ENCODE measurements at places on chromosomes 16 and 17.

GRCh38 chr16:15652293-15653001 lies 2.4 kb downstream of the NDE1 start:
- DNase-seq: no peak

DNA sequence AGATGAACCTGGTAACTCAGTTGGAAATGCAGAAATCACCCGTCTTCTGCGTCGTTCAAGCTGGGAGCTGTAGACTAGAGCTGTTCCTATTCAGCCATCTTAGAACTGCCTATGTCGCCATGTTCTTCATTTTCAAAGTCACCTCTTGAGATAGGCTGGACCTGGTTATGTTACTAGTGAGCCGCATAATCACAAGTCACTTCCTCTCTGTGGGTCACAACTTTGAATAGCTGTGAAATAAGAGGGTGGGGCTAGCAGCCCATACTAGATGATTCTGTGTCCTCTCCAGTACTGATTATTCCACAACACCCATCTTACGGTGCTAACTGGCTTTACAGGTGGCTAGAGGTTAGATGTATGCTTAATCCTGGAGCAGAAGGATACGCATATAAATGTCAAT lies 74.2 kb downstream of the VPS53 start:
- no peak for DNase-seq

GRCh38 chr17:61686113-61686512 lies 95.1 kb upstream of the NACA2 start:
- DNase-seq: no peak

GRCh38 chr17:3558603-3559269 lies 1.1 kb upstream of the TRPV3 start:
- no peak for DNase-seq

DNA sequence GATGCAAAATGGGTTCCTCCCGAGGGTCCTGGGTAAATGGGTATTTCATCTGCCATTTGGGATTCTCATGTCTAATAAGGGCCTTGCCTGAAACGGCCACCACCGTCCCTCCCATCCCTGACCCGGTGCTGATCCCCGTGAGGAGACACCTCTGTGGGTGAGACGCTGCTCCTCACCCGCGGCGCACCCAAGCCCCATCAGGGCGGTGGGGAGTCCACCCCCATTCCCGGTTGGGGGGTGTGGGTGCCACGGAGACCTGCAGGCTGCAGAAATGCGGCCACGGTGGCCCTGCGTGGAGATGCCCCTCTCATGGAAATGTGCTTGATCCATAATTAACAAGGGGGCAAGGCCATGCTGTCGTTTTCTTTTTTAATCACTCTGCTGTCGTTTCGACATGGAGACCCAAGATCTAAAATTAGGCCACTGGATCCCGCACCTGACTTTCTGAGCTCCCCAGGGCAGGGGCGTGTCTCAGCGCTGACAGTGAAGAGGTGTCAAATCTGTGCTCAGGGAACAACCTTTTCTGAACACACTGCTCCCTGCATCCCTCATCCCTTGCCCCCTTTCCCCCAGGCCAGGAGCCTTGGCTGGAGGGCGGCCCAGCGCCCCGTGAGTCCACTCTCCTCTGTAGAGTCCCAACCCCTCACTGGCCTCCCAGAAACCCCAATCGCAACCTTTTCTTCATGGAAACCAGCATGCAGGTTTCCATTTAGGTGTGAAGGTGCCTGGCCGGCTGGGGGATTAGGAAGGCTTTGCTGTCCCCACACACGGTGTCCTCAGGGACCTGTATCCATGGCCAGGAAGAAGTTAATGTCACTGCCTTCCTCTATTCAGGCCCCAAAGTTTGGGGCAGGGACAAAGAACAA lies 38.9 kb downstream of the PEMT start:
- no peak for DNase-seq

- no peak for DNase-seq
Observed at GRCh38 chr16:28309811-28310311, 17.5 kb downstream of the SBK1 start.

DNA sequence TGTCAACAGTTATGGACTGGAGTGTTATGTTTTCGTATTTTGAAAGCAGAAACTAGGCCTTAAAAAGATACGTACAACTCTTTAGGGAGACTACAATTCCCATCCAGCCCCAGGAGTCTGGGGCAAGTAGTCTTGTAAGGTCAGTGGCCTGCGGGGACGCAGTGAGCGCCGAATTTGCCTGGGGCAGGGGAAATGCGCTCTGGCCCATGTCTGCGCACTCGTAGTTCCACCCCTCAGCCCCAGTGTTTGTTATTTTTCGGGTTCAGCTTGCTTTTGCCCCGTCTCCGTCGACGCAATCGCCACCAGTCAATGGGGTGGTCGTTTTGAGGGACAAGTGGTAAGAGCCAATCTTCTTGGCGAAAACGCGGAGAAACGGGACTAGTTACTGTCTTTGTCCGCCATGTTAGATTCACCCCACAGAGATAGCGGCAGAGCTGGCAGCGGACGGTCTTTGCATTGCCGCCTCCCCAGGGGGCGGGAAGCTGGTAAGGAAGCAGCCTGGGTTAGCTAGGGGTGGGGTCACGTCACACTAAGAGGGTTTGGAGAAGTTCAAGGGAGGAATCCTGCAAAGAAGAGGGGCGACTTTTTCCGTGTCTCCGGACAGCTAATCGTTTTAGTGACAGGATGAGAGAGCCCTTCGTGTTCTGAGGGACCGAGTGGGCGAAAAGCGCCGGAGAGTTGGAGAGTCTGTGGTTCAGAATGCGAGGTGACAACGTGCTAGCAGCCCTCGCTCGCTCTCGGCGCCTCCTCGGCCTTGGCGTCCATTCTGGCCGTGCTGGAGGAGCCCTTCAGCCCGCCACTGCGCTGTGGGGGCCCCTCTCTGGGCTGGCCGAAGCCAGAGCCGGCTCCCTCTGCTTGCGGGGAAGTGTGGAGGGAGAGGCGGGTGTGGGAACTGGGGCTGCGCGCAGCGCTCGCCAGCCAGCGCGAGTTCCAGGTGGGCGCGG lies 1.1 kb upstream of the BRCA1 start:
- no peak for DNase-seq

- DNase-seq: no peak
Observed at GRCh38 chr16:71631776-71632175, 5.8 kb downstream of the MARVELD3 start.

- no peak for DNase-seq
Observed at GRCh38 chr16:80992676-80993293, 13.9 kb downstream of the CMC2 start.

- DNase-seq: no peak
Observed at GRCh38 chr16:17348042-17348783, 122.5 kb downstream of the XYLT1 start.

GRCh38 chr17:59160157-59161025 lies 4.8 kb downstream of the PRR11 start:
- no peak for DNase-seq

DNA sequence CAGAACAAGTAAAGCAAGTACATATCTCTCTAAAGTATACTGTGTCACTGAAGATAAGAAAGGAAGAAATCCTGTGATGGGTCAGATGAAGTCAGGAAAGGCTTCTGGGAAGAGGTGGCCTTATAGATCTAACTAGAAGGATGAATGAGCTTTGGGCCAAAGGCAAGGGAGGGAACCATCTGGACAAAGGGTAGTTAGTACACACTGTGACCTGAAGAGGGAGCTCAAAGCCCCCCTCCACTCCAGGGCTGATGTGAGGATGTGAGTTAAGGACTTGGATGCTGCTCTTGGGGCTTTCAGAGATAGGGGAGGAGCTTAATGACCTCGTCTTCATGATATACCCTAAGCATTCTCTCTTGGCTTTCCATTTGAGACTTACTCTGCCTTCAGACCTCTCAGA lies 185.3 kb upstream of the CACNG3 start:
- DNase-seq: peak; percentile 72

- no peak for DNase-seq
Observed at GRCh38 chr17:28497931-28498330, 8.2 kb upstream of the FOXN1 start.

DNA sequence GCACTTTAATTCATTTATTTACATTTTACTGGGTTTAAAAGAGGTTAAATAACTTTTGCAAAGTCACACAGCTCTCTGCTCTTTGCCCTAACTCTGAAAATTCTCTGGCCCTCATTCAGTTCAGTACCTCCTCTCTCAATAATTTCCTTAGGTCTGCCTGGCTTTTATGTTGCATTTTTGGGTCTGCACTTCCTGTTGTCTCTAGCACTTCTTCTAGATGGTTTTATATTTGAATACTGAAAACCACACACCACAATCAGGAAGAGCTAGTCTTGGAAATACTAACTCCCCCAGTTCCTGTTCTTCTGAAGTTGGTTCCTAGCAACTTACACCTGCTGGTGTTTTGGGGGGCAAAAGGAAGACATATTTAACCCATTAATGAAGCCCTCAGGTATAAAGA lies 577.9 kb downstream of the HS3ST4 start:
- DNase-seq: no peak

DNA sequence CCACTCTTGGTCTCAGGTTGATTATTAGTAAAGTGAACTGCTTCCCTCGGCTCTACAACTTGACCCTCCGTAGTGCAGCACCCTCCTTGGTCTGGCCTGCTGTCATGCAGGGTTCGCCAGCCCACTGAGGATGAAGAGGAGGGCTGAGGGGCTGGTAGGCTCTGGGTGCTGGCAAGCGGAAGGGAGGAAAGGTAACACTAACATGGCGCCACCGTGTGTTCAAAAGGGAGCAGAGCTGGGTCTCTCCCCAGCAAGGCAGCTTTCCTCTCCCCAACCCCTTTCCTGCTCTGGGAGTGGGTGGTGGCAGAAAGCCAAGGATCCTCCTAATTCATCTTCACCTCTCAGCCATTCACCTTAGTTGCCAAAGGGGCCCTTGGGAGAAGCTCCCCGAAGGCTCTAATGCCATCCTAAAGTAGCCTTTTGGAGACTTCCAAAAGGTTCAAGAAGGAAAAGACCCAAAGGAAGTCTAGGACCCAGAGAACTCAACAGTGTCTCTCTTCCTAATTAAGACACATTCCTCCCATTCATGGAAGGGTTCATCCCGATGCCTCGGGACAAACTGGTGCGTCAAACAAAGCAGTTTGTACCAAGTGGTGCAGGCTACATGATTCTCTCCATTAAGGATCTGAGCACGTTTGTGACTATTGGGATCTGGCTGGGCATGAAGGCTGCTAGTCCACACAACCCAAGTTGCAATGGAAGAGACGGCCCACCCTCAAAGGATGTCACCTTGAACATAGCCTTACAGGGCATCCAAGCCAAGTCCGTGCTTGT lies 90.8 kb upstream of the TOB1 start:
- peak; percentile 83 for DNase-seq

- no peak for DNase-seq
Observed at GRCh38 chr17:49565948-49566491, 9.7 kb upstream of the NXPH3 start.

- DNase-seq: no peak
Observed at GRCh38 chr17:4309897-4310296, 46.1 kb upstream of the ANKFY1 start.

GRCh38 chr17:8322061-8322460 lies 12.0 kb downstream of the ARHGEF15 start:
- DNase-seq: no peak

DNA sequence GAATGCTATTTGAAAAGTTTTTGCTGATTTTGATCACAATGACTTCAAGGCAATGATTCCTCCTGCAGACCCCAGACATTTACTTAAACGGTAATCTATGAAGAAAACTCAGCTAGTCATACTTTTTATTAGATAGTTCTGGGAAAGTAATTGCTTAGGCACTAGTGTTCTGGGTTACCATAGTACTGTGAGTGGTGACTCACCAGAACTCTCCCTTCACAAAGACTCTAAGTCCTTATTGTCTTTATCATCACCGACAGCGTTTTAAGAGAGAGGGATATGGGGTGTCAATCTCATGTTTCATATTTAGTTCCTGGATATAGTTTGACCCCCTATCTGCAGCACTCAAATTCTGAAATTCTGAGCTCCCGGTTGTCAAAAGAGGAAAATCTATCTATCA lies 43.0 kb upstream of the CDH8 start:
- DNase-seq: no peak

GRCh38 chr16:69848637-69849545 lies 86.8 kb downstream of the WWP2 start:
- peak; percentile 42 for DNase-seq

- no peak for DNase-seq
Observed at GRCh38 chr17:68379692-68380677, 77.3 kb downstream of the WIPI1 start.

DNA sequence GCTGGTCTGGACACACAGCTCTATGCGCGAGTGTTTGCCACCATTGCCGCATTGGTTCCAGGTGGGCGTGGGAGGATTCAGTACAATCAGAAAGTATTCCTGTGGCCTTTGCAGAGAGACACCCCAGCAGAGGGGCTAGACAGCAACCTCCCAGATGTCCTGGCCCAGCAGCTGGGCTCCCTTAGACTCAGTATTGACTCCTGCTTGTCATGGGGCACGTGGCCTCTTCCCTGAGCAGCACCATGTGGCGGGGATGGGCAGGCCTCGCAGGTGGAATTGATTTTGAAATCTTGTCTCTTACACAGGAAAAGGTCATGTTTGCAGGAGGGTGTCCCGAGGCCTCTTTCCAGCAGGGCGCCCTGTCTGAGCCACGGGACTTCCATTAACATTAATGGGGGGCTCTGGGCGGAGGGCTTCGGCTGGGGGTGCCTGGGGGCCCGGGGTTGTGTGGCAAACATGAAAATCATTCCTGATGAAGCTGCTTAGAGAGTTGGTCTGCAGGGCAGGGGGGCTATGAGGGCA lies 96.4 kb downstream of the C16orf78 start:
- DNase-seq: no peak

DNA sequence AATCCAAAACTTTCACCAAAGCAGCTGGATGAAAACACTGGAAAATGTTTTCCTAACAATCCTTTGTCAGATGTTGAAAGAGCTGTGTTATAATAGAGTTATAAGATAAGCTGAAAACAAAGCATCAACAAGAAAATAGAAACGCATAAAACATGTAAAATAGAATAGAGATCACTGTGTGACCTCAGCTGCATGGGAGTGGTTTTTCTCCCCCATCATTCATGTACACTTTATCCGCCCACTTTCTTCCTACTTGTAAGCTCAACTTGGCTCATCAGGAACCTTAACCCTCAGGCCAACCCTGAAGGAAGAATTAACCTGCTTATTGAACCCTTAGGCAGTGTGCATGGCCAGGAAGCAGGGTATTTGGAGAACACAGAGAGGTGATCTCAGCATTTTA lies 238.5 kb upstream of the PMFBP1 start:
- DNase-seq: no peak

- no peak for DNase-seq
Observed at GRCh38 chr17:66379996-66380395, 77.6 kb downstream of the PRKCA start.

DNA sequence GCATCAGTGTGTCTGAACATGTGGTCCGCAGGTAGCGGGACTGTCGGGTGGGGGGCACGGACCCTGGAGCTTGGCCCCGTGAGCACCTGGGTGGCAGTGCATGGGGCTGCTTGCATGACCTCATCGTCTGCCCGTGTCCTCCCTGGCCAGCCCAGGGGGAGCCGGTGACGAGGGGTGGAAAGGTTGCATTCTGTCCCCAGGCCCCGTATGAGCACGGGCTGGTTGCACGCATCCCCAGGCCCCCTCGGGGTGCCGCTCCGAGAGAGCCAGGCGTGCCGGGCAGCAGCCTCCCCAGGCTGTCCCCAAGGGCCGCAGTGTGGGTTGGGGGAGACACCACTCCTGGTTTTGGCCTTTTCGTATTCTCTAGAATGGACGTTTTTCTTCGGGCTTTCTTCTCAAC lies 29.9 kb downstream of the TSC2 start:
- no peak for DNase-seq

GRCh38 chr16:71303938-71304337 lies 14.7 kb upstream of the CMTR2 start:
- no peak for DNase-seq

Measured in HEK293T (cell line).